Stimulated activated CD4-positive, alpha-beta T cell treated with anti-CD3 and anti-CD28 coated beads, Interleukin-2, amount 100 ng/mL, for 48 hours (primary cell): ENCODE measurements at places on chromosomes 6 and 20.
A peak's percentile ranks its signal among the peaks of the same experiment; 100 is the strongest.

DNA sequence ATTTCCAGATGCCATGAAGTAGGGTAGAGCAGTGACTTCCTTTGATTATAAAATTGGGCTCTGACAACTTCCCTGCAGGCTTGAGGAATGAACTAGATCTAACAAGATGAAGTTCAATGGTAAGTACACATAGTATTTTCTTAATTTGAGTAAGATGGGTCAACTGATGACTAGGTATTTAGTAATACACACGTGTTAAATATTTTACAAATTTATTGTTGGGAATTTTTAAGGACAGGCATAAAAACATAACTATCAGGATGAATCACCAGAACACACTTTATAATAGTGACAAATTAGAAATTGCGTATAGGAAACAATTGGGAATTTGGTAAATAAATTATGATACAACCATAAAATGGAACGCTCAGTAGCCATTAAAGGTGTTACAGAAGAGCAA lies 762.4 kb upstream of the SLC35B3 start:
- no peak for DNase-seq

DNA sequence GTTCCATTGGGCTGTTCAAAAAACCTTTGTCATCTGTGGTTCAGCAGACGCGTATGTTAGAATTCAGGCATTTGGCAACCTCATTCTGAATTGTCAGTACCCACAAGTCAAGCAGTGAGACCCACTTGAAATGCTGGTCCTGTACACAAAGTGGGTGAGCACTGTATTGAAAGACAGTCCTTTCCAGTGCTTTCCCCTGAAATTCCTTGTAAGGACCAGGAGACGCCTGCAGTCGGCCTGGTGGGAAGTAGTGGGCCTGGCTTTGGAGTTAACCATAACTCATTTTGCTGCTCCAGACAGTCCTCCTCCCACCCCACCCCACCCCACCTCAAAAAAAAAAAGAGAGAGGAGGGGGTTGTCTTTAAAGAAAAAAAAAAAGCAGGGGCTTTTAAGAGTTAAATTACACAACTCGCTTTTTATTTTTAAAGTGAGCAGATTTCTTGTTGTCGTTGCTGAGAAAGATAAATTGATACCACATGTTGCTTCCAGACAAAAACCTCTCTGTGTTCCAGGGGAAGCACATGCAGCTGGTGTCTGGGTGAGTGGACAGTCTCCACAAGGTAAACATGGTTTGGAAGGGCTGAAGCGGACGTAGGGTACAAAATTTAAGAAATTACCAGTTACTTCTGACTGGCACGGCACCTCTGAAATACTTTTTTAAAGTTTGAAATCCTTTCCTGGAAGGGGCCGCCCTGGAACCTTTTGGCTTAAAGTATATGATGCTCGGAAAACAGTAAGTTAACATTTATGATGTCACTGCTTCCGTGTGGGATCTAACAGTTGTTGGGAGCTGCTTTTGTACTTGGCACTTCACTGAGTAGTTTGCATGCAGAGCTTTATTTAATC lies 95.3 kb downstream of the FOXO3 start:
- DNase-seq, result no peak

- DNase-seq, result no peak
These were observed 154.7 kb upstream of the LAMP5 start for GRCh38 chr20:9359561-9360308.

DNA sequence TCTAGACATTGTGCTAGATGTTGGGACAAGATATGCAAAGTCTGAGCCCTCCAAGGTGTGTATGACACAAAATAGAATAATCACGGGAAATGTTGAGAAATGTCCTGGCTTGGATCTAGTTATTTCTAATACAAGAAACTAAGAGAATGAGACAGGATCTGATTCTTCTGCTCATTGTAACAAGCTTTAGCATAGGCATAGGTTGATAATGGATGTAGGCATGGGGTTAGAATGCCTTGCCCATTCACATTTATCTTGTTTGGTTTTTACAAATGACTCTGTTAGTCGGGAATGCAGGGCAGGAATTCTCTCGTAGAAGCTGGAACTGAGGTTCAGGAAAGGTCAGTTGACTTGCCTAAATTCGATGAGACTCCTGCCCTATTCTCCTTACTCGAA lies 1.5 kb upstream of the SLC26A8 start:
- no peak for DNase-seq

DNA sequence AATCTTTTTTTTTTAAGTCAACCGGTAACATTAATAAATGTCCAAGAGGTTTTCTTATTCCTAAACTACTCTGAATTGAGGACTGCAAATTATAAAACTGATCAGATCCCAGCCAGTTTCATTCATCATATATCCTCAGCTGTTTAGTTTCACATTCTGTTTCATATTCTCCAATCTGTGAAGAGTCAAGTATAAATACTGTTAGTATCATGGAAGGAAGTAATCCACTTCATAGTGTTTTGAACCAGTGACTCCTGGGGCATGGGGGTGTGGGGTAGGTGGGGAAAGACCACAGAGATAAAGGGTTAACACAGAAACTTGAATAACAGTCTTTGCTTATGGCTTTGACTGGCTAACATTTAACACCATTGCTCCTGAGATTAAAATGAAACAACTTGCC lies 69.9 kb downstream of the FYN start:
- DNase-seq, result no peak

DNA sequence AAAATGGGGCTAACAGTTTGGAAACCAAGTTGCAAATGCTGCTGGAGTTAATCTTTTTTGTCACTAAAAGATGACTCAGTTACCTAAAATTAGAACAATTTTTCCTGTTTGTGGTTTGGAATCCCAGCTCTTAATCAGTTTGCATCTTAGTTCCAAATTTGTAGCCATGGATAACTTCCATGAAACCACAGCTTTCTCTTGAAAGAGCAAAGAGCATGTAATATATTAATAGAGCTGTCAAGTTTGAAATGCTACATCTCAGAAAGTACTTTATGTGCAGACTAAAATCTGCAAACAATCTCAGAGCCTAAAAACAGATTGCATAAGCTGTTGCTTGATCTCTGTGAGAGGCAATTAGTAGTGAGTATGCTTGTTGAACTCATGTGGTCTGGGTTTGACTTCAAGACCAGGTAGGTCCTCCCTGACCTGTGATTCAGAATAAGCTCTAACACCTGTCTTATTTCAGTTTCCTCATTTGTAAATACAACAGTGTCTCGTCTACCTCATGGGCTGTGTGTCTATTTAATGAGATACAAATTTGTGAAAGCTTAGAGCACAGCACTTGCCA lies 23.5 kb downstream of the DHX35 start:
- no peak for DNase-seq

DNA sequence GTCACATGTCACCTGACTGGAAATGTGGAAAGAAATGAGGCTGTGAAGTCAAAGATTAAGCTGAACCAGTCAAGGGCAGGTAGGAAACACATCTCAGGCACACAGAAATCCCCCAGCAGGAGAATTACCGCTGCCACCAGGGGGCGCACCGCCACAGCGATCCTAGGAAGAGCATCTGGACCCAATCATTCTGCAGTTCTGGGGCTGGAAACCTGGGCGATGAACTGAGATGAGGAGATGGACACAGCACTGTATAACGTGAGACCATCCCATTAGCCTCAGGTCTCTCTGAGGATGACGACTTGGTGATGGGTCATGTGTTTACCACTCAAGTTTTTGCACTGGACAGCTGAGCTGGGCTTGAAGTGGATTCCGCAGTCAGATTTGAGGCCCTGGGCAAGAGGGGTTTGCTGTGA lies 6.5 kb upstream of the SLC24A3 start:
- DNase-seq, result peak; percentile 69

DNA sequence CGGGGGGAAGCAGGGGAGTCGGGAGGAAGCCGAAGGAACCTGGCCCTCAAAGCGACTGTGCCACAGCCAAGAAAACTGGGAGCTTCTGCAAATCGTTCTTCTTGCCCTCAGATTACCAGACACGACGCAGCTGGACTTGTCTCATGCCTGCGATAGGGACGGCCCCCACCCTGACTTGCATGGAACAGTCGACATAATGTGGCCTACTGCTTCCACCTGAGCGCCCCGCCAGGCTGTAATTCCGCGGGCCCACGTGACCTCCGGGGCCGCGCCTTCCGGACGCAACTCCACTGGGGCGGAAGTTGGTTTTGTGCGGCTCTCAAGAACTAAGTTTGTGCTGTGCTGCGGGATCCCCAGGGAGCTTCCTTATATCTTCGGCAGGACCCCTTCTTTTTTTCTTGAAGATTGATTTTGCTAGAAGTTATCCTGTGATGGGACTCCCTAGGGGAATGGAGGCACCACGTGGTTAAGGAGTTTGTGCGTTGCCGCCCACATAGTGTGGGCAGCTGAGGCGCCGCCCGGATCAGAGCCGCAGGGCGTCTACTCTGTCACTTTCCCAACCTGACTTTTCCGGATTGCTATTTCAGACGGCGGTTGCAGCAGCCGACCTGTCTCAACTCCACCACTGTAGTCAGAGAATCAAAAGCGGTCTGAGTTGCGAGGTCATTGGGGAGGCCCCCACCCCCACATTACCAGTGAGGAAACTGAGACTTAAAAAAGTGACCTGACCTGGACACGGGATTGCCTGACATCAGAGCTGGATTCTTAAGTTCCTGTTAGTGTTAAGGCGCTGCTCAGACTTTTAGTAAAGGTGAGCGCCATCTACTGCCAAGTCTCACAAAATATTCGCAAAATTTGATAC lies 540 bp upstream of the CD164 start:
- DNase-seq, result peak; percentile 89

DNA sequence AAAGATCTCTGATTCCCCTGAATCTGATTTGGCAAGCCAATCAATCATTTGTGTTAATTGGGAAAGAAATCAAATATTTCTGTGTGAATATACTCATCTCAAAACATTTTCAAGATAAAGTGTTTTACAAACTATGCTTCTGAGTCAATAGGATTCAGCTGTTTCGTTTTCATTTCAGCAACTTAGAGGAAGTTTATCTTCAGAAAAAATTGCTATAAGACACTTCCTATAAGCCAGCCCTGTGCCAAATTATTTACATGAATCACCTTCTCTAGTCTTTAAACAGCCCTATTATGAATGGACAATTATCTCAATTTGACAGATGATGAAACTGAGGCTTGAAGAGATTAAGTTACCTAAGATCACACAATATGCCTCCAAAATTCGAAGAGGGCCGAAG lies 10.9 kb downstream of the DEFB129 start:
- no peak for DNase-seq

- no peak for DNase-seq
These were observed 1.9 kb downstream of the SDC4 start for GRCh38 chr20:45346291-45346718.

GRCh38 chr20:48617481-48617880 lies 210.3 kb downstream of the PREX1 start:
- no peak for DNase-seq

- no peak for DNase-seq
These were observed 8.3 kb downstream of the SIGLEC1 start for GRCh38 chr20:3704087-3704486.

DNA sequence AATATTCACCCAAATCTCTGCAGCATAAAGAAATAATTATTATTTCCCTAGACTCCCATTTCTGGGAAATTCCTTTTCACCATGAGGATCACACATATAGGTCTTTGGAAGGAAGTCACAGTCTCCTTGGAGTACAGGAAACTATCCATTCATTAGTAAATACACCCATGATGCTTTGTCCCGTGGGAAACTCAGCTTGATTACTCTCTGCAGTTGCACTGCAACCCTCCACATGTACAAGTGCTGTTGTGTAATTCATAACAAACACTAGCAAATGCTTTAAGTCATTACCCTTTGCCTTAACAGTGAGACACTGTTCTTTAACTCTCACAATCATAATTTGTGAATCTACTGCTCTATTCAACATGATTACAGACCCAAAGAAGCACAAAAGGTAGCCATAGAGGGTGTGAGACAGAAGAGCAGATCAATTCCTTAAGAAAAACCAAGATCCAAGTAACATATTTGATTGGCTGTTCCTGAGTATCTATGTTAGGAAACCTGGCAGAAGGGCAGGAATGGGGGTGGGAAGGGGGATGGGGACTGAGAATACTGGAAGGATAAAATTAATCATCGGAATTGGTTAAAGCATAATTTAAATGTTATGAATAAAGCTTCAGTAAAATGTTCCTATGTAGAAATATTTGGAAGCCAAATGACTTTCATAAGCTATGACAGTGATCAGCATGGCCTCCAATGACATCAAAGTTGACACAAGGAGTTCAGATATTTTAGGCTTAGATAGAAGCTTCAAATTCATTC lies 268.0 kb downstream of the HACE1 start:
- DNase-seq, result no peak

DNA sequence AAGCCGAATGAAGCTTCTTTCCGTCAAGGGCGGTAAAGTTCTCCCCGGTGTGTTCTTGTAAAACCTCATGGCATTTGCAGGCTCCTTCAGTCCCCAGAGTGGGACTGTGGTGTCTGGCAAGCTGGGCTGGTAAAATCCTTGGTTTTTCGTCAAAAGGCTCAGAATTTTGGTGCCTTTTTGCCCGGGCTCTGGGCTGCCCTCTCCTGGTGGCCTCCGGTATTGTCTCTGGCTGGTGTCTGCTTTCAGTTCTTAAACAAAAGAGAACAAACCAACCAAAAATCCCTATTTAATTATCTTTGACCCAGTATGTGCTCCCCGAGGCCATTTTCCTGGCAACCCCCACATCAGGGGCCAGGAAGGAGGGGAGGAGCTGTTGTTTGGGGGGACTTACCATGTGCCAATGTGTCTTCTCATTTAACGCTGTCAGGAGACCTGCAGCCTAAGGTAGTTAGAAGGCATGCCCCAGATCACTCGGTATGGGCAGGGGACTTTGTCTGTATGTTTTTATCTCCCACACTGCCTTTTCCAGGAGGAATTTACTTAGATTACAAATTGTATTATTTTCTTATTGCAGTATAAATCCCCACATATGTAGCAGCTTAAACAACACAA lies 11.1 kb downstream of the CDH4 start:
- DNase-seq, result peak; percentile 43

GRCh38 chr6:65623566-65623965 lies 83.5 kb downstream of the EYS start:
- DNase-seq, result no peak

- no peak for DNase-seq
These were observed 6.9 kb downstream of the NT5E start for GRCh38 chr6:85456782-85457181.

DNA sequence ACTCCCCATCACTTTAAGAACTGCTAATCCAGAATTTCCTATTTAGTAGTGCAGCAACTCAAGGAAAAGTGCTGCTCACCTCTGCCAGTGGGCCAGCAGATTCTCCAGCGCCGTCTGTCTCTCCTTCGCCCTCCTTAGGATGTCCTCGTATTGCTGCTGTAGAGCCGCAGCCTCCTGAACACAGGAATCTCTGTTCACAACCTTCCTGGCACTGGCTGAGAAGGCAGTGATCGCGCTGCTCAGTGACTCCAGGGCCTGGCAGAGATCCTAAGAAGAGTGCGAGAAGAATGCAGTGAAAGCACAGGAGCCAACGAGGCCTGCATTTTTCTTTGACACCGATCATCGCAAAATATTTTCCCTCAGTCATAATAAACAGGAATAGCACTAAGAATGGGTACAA lies 209.0 kb downstream of the SYNE1 start:
- DNase-seq, result no peak

DNA sequence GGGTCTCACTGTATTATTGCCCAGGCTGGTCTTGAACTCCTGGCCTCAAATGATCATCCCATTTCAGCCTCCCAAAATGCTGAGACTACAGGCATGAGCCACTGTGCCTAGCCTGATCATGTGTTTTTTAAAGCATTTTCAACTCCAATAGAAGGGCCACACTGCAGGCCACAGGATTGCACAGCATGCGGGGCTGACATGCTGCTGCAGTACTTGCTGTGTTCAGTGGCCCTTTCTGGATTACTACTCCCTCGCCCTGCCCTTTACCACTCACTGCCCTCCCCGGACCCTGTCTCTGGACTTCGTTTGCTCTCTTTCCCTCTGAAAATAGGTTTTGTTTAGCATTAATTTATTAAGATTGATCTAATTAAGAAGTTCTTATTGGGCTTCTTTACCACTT lies 37.3 kb downstream of the HECA start:
- DNase-seq, result no peak
